GM23338 (cell line): ENCODE measurements at places on chromosomes 12 and 14. TPM values are rescaled to one million over a fixed set of nuclear protein-coding genes. Genes with fewer than 3 reads are reported as not detected.

Gene OR4E2
- total RNA-seq = not detected in 2 replicates

DNA sequence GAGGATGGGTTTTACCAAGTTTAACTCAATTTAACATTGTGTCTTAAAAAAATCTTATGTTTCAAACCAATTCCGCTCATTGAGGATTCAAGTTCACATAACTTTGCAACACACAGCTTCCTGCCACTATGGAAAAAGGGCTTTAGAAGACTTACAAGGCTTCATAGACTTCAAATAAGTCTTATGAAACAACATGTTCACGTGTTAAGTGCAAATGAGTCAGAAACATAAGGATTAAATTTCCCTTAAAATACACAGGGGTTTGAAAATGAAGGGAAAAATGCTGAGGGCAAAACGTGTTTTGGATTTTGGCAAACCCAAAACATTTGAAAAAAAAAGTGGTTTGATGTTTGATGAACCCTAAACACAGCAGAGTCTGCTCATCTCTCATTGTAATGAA is 364.8 kb downstream of the BMP4 start:
- no peak for DNase-seq

Gene ALX1
- 0.49 and 1.2 TPM in 2 replicates for total RNA-seq

GRCh38 chr12:50246873-50247612 is 36.3 kb downstream of the LIMA1 start:
- DNase-seq = no peak

GRCh38 chr12:56517854-56518253 is 3.8 kb upstream of the RBMS2 start:
- no peak for DNase-seq
